ENCODE measurements at places on chromosomes 4 and X. TPM values are rescaled to one million over a fixed set of nuclear protein-coding genes. Genes with fewer than 3 reads are reported as not detected.

The PAGE5 gene
- not detected for total RNA-seq

The ZAR1 gene
- not detected for total RNA-seq

DNA sequence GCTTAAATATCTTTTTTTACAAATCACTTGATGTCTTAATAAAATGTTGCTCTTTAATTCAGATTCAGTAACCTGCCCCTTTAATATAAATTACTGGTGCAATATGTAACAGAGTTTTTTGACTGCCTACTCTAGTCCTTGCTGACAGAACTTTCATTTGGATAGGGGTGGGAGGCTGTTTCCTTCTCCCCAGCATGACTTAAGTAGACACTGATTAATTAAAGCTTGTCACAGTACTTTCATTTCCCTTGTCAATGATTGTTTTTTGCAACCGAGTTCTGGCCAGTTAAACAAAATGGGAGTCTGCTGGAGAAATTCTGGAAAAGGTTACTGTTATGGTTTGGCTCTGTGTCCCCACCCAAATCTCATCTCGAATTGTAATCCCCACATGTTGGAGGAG, 37.3 kb upstream of the BBS12 start:
- DNase-seq: no peak

DNA sequence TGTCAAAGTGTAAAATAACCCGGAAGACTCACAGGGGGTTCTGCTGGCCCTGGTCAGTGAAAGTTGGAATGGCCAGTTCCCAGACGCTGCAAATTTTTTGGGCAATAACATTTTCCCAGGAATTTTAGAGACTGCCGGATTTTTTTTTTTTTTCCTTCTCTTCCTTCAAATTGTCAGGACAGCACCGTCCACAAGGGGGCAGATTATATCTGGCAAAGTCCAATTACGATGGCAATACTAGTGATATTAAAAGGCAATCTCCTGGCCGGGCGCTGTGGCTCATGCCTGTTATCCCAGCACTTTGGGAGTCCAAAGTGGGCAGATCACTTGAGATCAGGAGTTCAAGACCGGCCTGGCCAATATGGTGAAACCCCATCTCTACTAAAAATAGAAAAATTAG, 20.5 kb downstream of the SLC25A5 start:
- no peak for DNase-seq

The PNMA6A gene
- total RNA-seq: 1.5 TPM

DNA sequence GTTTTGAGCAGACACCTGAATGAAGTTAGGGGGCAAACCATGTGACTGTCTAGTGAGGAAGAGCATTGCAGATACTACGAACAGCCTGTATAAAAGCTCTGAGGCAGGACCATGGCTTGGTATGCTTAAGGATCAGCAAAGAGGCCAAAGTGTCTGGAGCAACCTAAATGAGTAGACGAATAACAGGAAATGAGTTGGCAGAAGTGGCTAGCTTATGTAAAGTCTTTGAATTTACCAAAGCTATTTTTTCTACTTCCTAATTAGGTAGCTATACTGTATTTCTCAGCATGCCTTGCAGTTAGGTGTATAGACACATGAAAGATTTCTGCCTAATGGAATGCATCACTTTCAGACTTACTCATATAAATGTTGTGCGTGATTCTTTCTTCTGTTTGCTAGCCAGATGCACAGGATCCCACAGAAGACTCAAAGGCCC, 9.3 kb upstream of the GPRIN3 start:
- no peak for DNase-seq

- no peak for DNase-seq
Measured at GRCh38 chrX:19852014-19853005, 35.1 kb downstream of the SH3KBP1 start.

The ASB9 gene
- 0.45 TPM for total RNA-seq

GRCh38 chr4:154781983-154782293, 866 bp downstream of the RBM46 start:
- DNase-seq: no peak

- no peak for DNase-seq
Measured at GRCh38 chr4:169963998-169964397, 62.2 kb downstream of the MFAP3L start.

The SUPT20HL2 gene
- 0.22 TPM for total RNA-seq

The TBC1D9 gene
- 20.3 TPM for total RNA-seq

The SPATA18 gene
- total RNA-seq: 3.0 TPM

The HSPA4L gene
- total RNA-seq: 6.4 TPM

DNA sequence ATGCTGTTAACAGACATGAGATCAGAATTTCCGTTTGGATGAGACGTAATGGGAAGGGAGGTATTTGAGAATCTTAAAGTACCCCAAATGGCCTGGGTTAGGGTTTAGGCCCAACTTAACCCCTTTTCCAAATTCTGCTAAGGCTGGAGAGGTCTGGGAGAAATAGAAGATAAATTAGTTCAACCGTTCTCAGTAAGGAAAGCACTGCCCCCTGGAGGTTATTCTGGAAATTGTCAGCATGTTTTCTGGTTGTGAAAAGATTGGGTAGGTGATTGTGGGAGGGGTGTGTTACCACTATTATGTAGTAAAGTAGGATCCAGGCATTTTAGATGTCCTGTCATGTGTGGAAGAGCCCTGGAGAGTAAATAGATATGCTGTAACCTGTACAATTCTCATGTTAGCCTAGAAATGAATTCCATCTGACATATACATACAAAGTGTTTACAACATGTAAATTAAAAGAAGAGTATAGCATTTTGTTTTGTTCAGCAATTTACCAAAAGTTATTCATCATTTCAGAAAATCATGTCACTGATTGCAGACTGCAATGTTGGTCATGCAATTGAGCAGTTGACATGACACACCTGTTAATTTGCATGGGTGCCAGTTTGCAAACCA, 26.8 kb upstream of the GRXCR1 start:
- peak; percentile 16 for DNase-seq
